ENCODE measurements at places on chromosomes 13 and 19.

DNA sequence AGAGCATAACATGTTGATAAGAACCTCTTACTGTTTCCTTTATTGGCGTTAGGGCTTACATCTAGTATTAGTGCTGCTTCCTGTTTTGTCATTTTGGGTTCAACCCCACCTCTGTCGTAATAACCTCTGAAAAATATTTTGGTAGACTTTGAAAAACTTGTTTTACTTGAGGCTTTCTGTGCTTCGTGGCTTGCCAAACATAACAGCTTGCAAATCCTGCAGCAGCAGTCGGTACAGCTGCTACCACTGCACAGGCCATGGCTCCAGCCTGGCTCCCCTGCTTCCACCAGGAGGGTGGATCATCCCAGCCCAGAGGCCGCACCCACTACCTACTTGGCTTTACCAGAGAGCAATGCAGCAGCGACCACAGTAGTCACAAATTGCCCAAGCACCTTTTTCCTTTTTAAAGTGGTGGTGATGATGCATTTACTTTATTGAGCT is 11.8 kb upstream of the CEACAM4 start:
- DNase-seq, result no peak

DNA sequence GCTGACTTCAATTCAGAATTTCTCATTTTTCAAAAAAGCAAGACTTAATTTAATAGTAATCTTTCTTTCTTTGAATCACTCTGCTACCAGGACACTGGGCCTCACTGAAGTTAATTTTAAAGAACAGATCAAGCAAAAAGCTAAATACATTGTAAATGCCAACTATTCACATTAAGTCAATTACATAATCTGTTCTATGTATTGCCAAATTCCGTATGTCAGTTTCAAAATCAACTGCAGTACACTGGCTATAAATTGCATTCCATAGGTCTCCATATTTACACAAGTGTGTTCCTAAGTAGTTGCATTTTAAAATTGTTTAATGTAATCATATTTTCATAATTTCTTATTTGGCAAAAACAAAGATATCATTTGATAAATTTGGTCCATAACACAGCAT is 10.1 kb downstream of the FOXO1 start:
- no peak for DNase-seq

GRCh38 chr19:48121066-48121465 is 10.4 kb upstream of the PLA2G4C start:
- no peak for DNase-seq

DNA sequence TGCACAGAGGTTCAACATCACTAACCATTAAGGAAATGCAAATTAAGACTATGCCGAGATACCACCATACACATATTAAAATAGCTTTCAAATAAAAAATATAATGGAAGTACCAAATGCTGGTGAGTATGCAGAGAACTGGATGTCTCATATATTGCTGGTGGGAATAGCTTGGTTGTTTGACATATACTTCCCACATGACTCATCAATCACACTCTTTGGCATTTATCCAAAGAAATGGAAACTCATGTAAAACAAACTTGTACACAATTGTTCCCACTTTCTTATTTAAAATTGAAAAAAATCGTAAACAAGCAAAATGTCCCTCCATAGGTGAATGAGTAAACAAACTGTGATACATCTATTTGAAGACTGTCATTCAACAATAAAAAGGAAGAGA is 982.6 kb upstream of the ATXN8OS start:
- no peak for DNase-seq

- no peak for DNase-seq
Observed at GRCh38 chr19:39670998-39671397, 15.3 kb downstream of the LGALS16 start.

DNA sequence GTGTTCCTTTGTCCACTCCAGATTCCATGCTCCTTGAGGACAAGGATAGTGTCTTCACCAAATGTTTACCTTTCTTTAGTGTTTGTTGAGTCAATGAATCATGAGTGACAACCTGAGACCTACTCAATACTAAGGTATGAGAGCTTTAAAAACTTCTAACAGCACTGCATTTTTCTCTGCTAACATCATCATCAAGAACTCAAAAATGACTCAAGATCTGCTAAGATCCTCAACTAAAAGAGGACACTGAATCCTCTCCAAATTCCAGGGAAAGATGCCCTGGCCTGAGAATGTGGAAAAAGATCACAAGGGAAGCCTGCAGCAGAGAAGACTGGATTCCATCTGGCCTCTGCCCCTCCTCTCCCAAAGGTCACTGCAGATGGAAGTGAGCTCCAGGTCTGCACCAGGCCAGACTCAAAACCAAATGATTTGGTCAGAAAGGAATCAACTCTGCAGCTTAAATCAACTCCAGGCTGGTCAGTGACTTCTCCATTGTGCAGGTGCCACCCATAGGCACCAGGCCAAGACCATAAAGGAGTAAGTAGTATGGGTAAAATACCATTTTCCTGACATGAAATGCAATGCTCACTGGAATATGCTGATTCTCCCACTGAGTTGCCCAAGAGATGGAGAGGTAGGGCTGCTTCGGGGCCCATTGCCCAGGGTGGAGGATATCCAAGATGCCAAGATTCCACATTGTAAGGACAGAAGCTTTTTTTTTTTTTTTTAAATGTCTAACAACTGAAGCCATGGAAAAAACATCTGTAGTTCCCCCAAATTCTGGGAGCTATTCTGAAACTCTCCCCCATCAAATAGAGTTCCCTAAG is 89.5 kb upstream of the DOCK9 start:
- no peak for DNase-seq

DNA sequence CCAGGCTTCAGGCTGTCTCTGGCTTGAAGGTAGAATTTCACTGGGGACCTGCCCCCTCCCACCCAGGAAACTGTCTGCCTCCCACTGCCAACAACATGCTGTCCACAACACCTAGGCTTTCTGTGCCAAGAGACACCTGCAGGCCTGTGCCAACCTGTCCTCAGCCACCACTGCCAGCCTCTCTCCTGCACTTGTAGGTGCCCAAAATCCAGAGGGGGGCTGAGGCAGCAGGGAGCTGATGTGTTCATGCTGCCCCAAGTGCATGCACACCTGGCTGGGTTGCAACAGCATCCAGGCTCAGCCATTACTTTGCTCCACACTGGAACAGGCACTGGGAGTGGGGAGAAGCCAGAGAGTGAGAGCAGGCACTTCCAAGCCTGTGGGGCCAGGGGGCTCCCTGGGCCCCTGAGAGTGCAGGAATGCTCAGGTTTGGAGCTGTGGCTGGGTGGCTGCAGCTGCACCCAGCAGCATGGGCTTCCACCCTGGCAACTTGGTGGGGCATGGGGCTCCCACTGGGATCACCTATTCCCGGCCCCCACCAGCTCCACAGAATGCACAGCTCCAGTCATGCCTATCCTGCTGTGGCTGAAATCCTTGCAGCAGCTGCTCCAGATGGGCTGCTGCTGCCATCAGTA is 218.1 kb upstream of the OBI1 start:
- no peak for DNase-seq

DNA sequence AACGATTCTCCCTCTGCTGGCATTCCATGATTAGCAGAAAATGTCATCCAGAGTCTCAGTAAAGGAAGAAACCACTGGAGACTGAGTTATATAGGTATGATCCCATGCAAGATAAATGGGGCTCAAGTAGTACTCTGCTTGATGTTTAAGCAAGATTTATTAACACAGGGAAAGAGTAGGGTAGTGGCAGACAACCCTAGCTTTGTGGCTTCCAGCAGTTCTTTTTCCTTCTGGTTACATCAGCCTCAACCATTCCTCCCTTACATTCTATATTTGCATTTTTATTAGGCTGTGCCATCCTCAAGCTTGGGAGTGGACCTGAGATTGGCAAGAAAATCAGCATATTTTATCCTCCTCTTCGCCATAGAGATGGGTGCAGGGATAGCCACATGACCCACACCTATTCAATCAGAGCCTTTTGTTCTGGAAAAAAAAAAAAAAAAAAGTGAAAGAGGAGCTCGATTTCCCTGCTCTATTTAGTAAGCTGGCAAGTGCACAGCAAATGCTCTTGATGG is 402.1 kb downstream of the ZNF536 start:
- no peak for DNase-seq

GRCh38 chr13:85549819-85550218 is 249.4 kb downstream of the SLITRK6 start:
- no peak for DNase-seq

DNA sequence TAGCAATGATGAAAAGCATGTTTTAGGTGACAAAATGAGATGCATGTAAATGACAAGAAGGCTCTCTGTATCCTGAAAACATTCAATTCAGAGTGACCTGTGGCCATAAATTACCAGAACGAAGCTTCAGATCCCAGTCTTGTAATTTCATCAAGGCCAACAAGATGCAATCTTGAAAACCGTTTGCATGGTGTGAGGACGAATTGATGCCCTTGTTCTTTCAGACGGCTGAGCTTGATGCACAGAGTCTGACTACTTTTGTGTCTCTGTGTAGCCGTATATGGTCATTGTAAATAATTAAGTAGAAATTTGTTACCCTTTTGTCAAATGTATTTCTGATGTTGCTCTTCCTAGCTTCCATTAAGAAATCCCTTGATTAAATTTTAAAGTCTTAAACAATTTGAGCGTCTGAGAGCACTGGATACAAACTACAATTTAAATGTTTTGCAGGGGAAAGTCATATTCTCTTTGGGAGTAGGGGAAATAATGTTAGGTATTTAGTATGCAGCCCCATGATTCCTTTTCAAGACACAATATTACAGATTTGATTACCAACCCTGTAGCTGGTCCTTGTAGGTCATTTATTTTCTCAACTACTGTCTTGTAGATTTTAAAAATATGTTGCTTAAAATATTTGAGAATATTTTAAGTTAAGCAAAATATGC is 125.8 kb upstream of the PCDH9 start:
- no peak for DNase-seq

All from activated T-cell treated with anti-CD3 and anti-CD28 coated beads for 4 hours (primary cell).